ENCODE measurements at places on chromosomes 4 and X.

- no peak for DNase-seq
Observed at GRCh38 chr4:152264106-152264505, 271.8 kb downstream of the FBXW7 start.

DNA sequence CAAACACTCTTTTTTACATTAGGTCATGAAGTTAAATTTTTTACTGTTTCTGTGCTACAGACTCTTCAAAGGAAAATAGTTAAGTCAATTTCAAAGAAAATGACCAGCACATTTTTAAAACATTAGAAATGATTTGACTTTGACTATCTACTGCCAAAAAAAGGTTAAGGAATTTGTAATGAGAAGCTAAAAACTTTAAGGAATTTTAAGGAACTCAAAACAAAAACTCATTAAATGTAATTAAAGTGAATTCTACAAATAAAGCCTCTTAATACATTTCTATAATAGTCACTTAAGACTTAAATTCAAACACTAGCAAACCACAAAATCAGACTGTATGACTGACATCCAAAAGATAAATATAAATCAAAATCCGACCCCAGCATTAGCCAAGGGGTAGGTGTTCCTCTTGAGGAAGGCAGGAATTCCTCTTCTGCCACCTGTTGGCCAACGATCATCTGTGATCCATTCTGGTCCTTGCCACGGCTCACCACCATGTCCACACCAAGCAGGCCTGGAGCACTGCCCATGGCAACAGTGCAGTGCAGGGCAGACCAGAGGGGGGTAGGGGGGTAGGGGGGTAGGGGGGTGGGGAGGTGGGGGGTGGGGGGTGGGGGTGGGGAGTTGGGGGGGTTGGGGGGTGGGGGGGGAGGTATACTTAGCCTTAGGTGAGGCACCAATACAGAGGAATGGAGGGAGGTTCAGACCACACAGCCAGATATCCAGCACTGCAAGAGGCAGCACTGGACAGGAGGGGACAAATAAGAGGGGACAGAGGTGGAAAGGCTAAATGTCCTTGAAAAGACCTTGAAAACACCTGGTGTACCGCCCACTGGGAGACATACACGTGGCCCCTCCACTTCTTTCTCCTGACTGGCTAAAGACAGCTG is 287.4 kb downstream of the CHIC1 start:
- no peak for DNase-seq

DNA sequence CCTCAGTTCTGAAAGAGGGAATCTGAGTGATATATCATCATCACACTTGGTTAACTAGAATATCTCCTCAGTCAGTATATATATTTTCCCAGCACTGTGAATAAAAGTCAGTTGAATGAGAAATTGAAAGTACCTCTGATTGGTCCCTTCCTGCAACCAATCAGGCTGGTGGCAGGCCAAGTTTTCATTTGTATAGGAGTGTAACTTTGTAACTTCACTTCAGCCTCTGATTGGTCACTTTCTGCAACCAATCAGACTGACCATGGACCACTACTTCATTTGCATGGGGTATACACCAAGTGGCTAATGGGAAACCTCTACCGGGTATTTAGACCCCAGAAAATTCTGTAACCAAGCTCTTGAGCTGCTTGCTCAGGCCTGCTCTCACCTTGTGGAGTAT is 2.0 kb upstream of the PGK1 start:
- DNase-seq, result no peak

- no peak for DNase-seq
Observed at GRCh38 chrX:40761762-40762161, 26.4 kb upstream of the MED14 start.

DNA sequence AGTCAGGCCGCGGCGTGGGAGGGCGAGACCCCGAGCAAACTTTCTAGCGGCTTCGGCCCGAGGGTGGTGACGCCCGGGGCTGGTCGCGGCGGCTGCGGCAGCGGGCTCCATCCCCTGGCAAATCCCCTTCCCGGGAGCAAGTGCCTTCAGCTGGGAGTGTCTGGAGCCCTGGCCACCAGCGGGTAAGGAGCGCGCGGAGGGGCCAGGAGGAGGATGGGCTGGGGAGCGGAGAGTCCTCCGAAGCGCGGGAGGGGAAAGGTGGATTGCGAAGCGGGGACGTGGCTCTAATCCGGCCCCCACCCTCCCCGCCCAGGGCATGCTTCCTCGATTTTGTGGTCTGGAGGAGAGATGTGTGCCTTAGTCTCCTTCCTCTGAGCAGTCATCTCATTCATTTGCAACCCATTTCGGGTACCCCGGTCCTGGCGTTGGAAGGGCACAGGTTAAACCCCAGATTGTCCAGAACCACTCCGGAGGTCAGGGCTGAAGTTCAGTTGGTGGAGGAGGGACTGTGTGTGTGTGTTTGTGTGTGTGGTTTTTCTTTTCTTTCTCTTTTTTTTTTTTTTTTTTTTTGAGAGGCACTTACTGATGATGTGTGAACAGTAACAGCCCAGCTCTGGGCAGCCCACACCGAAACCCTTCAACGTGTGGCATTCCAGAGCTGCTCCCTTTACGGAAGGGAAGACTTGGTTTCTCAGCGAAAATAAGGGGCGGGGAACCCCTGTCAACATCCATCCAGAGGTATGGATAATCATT is 516 bp downstream of the SGMS2 start:
- DNase-seq, result no peak

GRCh38 chr4:8221476-8221875 is 22.4 kb downstream of the SH3TC1 start:
- no peak for DNase-seq

- DNase-seq, result no peak
Observed at GRCh38 chr4:118307643-118308042, 45.2 kb downstream of the PRSS12 start.

DNA sequence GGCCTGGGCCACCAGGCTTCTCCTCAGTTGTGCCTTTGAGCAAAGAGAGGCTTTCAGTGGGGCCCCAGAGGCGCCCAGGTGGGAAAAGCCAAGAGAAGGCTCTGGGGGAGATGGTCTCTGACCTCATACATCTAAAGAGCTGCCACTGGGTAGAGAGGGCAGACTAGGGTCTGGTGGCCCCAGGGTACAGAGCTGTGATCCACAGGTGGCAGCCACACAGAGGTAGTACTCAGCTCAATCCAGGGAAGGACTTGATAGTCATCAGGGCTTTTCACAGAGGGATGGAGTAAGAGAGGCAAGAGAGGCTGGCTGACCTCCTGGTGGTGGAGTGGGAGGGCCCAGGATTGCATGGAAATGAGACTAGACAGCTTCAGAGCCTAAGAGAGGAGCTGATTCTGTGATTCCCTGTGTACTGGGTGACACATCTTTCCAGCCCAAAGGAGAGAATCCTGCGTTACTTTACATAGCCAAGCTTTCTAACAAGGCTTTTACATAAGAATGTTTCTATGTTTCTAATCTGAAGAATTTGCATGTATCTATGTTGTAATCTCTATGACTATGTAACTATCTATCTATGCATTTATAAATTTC is 53.2 kb upstream of the PJA1 start:
- DNase-seq, result no peak

- no peak for DNase-seq
Observed at GRCh38 chrX:74853255-74853654, 72.0 kb downstream of the NEXMIF start.

- DNase-seq, result no peak
Observed at GRCh38 chrX:154408659-154409221, 314 bp downstream of the DNASE1L1 start.

GRCh38 chr4:24547979-24548378 is 36.4 kb downstream of the DHX15 start:
- DNase-seq, result no peak

- no peak for DNase-seq
Observed at GRCh38 chrX:147981038-147981752, at the start of gene FMR1NB. Gene FMR1NB, plus strand, starts transcription at chrX:147981337. Its CDS starts 66 bp downstream, at chrX:147981403.

DNA sequence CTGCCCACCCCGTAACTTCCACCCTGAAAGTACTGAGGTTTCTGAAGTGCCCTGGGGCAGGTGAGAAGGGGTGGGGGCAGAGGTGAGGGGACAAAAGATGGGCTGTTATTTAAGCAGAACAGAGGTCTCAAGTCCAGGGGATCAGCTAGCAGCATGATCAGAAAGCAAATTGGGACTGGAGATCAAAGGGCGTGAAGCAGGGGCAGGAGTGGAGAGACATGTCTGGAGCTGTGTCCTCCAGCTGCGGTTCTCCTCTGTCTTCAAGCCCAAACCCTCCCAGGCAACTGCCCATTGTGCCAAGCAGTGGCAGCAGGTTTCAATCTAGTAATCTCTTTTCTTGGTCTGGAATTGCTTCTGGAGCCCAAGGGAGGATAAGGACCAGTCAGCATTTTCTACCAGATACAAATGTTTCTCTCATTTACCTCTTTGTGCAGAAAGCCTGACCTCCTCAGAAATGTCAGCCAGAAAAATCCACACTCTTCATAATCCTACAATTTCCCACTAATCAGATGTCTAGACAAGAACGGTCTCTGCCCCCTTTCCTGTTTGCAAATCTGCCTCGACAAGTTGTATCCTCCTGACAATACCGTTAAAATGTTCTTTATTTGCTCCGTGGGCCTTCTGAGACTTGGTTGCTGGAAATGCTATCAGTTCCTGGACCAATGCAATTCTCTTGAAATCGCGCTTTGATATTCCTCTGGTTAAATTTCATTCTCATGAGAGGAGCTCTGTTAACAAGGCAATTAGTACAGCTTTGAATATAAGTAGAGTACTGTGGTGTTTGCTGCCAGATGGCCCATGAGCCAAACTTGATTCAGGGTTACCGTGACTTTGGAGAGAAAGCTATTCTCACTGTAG is 23.2 kb upstream of the RASL11B start:
- no peak for DNase-seq

- DNase-seq, result no peak
Observed at GRCh38 chr4:11011249-11011648, 326.7 kb upstream of the CLNK start.

DNA sequence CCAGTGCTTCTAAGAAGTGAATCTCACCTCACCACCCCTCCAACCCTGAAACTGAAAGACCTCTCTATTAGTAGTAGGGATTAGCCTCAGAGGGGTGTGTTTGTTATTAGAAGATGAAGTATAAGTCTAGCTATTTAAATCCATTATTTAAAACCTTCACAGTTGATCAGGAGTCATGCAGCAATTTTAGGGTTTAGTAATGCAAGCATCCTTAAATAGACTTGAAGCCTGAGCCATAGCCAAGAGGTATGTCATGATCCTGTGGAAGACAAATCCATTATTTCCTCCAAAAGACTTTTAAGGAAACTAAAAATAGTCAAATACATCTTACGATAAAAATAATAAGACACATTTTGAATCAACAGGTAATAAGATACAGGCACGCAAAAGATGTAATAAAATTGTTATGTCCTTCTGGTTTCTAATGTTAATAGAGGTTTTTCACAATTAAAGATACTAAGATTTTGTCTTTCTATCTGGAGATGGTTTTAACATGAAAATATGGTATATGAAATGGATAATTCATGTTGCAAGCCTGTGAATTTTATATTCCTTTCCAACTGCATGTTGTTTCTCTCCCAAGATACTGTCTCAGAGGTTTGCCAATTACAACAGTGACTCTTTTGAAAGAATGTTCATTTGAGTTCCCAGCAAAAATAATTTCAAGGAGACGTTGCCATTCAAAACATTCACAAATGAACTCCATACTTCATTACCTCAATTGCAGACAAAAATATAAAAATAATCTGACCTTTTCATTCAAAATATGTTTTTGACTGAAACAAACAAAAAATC is 68.0 kb downstream of the LUZP4 start:
- DNase-seq, result no peak

DNA sequence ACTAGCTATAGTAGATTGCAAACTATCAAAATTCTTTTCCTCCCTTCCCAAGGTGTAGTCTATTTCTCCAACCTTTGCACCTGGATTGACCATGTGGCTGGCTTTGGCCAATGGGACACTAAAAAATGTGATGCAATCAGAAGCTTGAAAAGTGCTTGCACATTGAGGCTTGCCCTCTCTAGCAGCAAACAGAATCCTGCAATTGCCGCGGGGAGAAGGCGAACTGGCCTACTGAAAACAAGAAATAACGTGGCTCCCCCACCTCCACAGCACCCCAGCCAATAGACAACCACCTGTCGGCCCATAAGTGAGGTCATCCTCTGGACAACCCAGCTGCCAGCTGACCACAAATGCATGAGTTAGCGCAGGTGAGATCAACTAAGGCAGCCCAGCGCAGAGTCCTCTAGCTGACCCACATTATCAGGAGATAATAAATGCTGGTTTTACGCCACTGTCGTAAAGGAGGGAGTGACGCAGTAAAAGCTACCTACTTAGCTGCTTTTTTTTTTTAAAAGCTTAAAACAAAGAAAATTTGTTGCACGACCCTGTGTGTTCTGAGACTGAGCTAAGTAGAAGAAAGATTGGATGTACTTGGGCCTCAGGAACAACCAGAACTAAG is 95.2 kb downstream of the GK start:
- no peak for DNase-seq

DNA sequence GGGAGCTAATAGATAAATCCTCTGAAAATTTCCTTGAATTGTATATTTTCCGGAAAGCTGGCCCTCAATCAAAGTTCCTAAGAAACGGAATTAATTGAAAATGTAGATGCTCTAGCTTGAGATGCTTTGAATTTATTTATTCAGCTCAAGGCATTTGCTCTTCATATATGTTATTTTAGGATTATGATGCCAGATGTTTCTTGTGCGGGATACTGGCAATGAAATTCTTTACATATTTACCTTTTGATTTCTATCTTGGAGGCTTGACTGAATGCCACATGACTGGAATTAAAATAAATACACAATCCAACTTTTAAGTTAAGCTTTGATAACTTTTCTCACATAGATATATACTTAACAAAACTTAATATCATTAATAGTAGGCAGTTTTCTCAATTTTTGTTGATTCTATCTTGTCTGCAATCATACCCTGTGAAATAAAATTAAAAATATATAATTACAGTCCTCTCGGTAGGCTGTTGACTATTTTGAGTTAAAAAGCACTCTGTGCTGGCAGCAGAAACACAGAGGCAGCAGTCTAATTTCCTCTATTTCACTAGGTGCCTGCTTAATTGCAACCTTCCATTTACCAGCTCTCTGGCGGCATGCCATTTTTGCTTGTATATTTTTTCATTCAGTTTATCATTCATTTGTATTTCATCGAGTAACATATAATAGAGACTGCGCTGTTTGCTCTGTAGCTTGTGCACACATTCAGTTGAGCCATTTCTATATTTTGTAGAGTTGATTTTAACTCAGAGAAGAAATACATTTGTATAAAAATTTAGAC is 991.5 kb downstream of the ADGRL3 start:
- DNase-seq, result no peak

DNA sequence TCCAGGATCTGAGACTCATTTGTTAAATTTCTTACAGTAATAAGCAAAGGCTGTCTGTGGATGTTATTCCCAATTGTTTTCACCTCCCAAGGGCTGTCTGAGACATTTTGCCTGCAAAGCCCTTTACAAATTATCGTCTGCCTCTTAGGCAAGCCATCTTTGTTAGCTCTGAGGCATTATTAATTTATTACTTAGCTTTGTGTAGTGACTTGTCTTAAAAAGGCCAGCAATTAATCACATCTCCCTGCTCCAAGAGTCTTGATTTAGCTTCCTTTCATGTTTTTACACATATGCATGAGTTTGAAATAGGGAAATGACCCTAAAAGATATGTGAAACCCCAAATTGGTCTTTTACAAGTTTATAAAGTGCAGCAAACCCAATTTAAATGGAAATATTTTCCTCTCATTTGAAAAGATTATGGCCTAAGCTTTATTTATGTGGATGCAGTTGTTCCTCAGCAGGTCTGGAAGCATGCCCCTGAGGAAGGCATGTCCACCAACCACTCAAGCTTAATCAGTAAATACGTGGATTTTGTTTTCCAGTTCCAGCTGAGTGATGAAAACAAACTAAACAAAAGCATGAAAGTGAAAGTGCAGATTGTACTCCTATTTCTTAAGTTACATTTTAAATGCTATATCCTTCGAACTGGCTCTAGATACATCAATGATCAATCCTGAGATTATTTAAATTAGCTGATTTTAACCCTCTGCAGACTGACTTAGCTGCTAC is 173.6 kb upstream of the LNX1 start:
- no peak for DNase-seq

GRCh38 chrX:152843852-152844251 is 13.0 kb downstream of the NSDHL start:
- no peak for DNase-seq
